ENCODE measurements at places on chromosomes 4 and X.

GRCh38 chr4:185740471-185740873 lies 71.5 kb downstream of the SORBS2 start:
- DNase-seq, result no peak

- DNase-seq, result no peak
Observed at GRCh38 chrX:790041-790506, 159.5 kb downstream of the SHOX start.

- DNase-seq, result no peak
Observed at GRCh38 chr4:166259081-166259480, 386.0 kb downstream of the TLL1 start.

DNA sequence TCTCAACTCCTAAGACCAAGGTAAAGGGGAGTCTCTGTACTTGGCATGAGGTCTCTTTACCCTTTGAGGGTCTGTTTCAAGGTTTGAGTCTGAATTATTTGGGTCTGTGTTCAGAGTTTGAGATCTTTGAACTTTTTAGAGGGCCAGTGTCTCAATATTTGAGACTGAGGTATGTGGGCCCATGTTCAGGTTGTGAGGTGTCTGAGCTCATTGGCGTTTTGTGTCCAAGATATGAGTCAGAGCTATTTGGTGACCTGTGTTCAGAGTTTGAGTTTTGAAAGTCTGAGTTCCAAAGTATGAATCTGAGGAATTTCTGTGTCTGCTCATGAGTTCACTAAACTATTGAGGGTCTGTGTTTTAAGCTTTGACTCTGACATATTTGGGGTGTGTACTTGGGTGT lies 36.7 kb upstream of the PAGE4 start:
- no peak for DNase-seq

DNA sequence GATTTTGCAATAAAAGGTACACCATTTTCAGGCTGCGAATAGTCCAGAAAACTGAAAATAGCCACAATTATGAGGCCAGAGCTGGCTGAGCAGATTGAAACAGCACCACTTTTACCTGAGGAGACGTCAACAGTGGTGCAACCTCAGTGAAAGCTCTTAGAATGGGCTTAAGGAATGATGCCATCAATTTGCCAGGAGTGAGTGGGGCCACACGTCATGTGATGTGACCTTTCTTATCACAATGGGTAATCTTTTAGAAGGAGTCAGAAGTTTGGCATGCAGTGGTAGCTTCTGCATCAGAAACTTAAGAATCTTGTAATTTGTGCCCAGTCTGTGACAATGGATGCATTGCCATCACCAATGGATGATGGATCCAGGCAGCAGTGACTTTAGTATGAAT lies 27.6 kb downstream of the ZNF81 start:
- no peak for DNase-seq

DNA sequence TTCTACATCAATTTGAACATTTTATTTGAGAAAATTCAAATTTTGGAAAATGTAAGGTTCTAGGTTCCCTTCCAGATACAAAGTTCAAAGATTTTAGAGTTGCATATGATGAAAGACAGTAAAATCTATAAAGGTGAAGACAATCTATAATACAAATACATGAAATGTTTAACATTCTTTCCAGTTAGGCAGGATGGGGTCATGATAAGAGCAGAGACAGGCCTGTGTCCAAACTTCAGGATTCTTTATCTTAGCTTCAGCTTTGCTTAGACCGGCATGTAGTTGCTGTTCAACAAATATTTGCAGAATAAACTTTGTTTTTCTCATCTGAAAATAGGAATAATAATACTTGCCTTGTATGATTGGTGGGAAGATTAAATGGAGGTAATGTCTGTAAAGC lies 4.5 kb upstream of the RPS6KA3 start:
- DNase-seq, result no peak

GRCh38 chrX:69222103-69223090 lies 57.1 kb upstream of the PJA1 start:
- peak; percentile 11 for DNase-seq

GRCh38 chr4:86330961-86331742 lies 28.7 kb downstream of the MAPK10 start:
- no peak for DNase-seq

GRCh38 chr4:104025251-104025650 lies 305.5 kb upstream of the TACR3 start:
- DNase-seq, result no peak

- DNase-seq, result no peak
Observed at GRCh38 chr4:137660211-137660610, 127.9 kb upstream of the PCDH18 start.

GRCh38 chrX:40573763-40574162 lies 7.0 kb upstream of the ATP6AP2 start:
- no peak for DNase-seq

GRCh38 chr4:139083607-139083955 lies 68.0 kb downstream of the NOCT start:
- no peak for DNase-seq

DNA sequence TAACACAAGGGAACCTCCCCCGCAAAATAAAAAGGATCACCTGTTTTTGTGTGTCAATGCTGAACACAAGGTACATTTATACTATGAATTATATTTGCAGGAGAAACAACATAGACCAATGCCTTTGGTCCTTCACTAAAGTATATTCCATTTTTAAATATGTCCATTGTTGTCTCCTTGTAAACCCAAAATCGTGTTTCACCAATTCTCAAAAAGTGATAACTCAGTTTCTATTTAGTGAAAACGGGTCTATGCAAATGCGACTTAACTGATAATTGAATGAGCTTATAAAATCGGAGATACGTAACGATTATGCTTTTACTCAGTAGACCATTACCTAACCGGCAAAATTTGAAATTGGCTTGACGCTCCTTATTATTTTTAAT lies 2.1 kb downstream of the BRWD3 start:
- peak; percentile 26 for DNase-seq

- DNase-seq, result no peak
Observed at GRCh38 chr4:163166041-163166579, 580 bp downstream of the NAF1 start.

DNA sequence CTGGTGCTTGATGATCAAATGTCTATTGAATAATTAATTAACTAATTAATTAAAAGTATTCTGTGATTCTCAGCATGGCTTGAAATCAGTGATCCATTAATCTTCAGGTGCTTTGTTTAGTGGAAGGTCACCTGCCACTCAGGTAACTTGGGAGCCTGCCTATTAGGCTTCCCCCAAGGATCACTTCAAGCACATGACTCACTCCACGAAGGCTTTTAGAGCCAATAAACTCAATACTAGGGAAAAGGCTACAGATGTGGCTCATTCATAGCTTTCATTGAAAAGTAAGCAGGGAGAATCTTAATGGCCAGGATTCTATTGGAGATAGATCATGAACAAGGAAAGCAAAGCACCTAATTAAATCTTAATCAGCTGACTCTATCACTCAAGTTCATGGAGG lies 21.3 kb downstream of the AREG start:
- no peak for DNase-seq

DNA sequence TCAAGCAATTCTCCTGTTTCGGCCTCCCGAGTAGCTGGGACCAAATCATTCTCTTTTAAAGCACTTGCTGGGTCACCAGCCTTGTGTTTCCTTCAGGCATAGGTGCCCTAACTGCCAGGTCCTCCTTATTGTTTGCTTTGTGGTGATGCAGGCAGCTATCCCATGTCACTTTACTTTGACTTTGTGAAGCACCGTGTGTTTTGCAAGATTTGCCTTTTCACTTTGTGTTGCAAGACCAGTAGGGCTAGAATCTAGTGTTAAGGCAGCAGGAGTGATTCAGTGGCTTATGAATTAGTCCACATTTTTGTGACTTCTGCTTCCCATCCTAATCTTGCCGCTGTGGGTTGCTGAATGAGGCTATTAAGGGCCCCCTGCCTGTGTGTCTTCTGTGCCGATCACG lies 20.2 kb downstream of the SYAP1 start:
- no peak for DNase-seq

DNA sequence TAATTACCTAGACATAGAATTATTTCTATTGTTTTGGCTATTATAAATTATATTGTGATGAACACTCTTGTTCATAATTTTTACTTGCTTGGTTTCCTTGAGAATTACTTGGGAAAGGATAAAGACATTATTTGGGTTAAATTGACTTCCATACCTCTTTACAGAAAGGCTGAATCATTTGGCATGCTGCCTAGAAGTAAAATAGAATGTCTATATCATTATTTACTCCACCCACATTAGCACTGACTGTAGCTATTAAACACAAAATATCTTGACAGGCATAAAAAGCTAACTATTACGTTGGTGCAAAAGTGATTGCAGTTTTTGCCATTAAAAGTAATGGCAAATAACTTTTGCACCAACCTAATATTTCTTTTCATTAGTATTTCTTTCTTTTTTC lies 29.7 kb upstream of the ADH6 start:
- DNase-seq, result peak; percentile 0

DNA sequence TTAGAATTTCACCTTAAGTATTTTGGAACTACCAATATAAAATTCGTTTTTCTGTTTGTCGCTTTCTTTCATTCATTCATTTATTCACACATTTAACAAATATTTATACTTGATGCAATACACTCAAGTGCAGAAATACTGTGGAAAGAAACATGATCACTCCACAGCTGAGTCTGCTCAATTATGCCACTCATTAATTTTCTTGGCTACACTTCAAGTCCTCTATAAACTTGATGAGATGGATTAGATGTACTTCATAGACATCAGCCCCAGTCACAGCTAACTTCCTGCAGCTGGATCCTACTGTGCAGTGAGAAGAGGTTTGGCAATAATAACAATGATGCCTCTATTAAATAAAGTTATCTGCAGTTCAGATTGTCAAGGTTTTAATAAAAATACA lies 208.1 kb downstream of the PDGFC start:
- no peak for DNase-seq

DNA sequence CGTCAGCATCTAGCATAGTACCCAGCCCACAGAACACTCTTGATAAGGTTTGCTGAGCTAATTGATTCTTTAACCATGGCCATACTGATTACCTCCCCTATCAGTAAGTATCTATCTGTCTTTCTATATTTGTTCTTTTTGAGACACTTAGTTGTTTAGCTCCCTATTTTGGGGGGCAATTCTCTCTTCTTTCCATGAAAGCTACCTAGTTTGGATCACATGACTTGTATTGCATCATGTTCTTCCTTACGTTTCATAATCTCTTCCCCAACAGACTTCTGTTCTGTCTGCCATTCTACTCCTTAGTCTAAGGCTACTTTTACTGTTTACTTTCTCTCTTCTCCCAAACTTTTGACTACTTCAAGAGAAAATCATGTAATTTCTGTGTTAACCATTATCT lies 39.0 kb downstream of the TBC1D19 start:
- DNase-seq, result no peak

GRCh38 chr4:182968917-182969650 lies 51.9 kb upstream of the DCTD start:
- no peak for DNase-seq

DNA sequence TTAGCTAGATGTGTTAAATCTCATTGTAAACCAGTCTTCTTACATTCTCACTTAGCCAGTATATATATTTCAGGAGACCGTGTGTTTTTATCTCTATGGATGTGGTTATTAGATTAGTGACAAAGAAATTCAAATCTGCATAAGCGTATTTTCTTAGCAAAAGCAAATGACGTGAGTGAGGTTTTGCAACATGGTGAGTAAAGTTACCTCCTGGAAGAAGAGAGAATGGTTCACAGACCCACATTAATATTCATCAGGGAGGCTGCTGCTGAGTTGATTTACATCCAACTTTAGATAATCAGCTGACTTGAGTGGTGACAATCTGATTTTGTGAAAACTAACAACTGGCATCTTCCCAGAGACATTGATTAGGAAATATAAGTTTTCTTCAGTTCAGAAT lies 589.9 kb upstream of the GALNT7 start:
- no peak for DNase-seq

DNA sequence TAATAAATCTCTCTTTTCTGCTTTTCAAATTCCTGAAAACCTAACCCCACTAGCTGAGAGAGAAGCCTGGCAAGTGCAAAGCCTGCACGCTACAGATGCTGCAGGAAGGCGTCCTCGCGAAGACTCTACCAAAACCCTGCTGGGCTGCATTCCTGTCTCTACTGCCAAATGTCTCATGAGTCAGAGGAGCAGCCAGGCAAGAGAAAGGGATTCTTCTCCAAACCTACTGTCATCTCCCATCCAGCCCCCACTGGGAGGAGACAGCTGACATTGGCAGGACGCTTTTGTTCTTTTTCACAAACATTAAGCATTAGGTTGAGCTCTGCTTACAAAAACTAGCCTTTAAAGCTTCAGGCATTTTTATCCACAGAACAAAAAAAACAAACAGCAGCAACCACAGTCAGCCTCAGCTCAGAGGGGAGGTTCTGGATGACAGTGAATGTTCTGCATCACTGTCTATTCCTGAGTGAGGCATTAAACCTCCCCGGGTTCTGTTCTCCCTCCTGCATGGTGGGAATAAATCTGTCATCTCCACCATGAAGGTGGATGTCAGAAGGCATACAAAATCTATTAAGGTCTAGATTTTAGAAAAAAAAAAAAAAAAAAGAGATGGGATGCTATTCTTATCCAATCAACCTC lies 18.0 kb downstream of the CRMP1 start:
- no peak for DNase-seq

GRCh38 chrX:31117266-31117665 lies 45.4 kb upstream of the FTHL17 start:
- no peak for DNase-seq

DNA sequence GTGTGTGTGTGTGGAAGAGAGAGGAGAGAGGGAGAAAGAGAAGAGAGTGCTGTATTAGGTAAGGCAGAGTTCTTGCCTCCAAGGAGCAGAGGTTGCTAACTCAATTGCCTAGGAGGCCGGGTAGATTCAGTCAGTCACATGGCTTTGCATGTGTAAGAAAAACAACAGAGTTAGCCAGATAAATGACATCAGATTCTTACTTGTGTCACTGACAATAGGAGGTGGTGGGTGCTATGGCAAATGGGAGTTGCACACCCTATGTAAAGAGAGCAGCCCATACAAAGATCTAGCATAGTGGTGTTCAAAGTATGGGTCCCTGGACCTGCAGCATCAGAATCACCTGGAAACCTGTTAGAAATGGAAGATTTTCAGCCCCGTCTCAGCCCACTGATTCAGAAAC lies 14.4 kb upstream of the PGRMC2 start:
- no peak for DNase-seq

DNA sequence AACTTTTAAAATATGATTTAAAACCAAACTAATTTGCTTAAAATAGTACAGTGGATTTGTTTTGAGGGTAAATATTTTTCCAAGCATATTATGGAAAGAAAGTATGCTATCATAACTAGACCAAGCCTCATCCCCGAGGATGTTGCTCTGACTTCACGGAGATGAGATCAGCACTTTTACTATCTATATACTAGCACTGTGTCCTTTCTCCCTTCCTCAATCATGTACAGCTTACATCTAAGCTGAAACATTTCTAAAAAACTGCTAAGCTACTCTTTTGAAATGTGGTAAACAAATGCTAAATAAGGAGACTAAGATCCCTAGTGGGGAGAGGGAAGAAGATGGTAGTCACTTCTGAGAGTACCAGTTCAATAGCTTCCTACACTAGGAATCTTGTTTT lies 23.8 kb downstream of the AMMECR1 start:
- DNase-seq, result no peak

DNA sequence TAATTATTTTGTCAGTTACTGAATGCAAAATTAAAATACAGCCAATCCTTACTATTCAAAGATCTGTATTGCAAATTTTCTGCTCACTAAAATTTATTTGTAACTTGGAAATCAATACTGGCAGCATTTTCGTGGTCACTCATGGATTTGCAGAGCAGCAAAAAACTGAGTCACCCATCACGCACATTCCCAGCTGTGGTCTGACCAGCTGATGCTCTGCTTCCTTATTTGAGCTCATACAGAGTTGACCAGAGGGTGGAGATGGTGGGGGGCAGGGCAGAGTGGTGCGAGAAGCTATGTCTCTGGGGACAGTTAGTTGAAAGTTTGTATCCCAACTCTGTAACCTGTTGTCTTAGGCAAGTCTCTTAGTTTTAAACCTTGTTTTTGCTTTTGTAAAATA lies 214.8 kb downstream of the SPCS3 start:
- DNase-seq, result no peak
